CD4-positive, alpha-beta T cell treated with Interleukin-4 for 1 hour (primary cell): ENCODE measurements at places on chromosomes 12 and 14.
A peak's percentile ranks its signal among the peaks of the same experiment; 100 is the strongest.

DNA sequence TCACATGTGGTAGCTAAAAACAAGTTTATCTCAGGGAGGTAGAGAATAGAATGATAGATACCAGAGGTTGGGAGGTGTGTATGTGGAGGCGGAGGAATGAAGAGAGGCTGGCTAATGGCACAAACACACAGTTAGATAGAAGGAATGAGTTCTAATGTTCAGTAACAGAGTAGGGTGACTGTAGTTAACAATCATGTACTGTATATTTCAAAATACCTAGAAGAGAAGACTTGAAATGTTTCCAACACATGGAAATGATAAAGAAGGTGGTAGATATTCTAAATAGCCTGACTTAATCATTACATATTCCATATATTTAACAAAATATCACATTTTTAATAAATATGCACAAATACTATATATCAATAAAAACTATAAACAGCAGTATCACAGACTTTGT is 8.9 kb upstream of the IFNG-AS1 start:
- DNase-seq: no peak

DNA sequence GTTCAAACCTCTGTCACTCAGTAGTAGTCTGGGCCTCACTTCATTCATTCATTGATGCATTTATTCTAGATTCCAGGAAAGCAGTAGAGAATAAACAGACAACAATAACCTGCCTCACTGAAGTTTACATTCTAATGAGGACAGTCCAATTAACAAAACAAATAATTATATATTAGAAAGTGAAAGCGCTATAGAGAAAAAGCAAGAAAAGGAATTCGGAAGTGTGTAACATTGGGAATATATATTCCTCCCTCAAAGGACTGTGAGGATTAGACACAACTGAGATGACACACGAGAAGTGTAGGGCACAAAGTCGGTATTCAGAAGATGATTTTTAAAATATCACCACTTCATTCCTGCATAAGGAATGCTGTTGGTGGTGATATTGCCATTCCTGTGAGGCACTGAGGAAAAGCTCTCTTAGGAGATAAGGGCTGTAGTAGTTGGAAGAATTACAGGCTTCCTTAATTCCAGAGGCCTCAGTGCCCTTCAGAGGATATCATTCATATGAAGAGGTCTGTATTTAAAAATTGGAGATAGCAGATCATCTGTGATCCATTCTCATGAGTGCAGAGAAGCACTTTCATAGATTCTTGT is 3.9 kb upstream of the DUSP6 start:
- DNase-seq: no peak

GRCh38 chr12:68675101-68675842 is 11.5 kb upstream of the NUP107 start:
- peak; percentile 73 for DNase-seq

DNA sequence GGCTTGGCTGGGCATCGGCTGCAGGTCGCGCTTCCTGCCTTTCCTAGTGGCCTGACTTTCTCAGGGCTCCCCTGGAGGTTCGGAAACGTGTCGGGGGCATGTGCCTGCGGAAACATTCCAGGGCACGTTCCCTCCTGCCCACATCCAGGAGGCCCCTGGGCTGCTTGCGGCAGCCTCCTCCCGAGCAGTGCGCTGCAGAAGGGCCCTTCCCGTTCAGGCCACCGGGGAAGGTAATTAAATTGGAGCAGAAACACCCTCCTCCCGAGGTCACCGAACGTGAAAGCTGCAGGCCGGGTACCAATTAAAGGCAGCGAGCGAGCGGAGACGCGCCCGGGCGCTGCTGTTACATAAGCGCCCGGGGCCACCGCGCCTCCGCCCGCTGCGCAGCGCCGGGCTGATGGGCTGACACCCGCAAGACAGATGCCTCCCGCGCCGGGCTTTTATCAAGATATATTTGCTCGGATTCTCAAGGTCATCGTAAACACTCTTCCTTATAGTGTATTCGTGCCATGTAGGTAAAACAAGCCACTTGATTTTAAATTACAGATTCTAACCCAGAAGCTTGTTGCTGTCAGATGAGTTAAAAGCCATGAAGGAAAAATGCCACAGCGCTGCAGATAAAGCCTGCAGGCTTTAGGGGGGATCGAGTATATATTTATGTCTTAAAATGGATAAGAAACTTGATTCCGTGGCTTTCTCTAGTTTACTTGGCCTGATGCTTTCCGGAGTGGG is 31.4 kb downstream of the SSPN start:
- no peak for DNase-seq

DNA sequence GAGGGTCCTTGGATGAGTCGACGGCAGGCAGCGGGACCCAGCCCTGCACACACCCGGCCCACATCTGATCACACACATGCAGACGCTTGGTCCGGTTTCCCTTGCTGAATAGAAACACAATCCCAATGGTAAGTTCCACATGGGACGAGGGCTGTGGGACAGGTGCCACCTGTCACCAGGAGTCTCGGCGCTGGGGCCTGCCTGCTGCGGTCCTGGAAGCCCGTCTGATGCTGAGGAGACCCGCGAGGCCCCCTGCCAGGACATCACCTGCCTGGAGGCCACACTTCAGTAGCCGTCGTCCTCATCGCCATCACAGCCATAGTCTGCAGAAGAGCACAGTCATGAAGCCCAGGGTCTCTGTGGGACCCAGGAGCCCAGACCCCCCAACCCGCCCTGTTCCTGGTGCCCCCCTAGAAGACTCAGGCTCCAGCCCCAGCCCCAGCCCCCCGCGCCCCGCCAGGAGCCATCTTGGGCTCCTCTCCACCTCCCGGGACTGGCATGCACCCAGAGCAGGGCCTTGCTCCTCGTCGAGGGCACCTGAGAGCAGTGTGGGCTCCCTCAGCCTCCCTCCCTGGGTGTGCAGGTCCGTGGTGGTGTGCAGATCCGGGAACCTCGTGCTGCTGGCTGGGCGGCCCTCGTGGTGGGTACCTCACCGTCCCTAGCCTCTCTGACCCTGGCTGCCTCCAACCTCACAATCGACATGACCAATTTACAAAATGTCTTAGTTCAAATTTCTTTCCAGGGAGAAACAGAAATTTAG is 29.3 kb upstream of the NUDT14 start:
- no peak for DNase-seq

- DNase-seq: no peak
Measured at GRCh38 chr12:53115112-53115890, 12.0 kb downstream of the SOAT2 start.
